ENCODE measurements at places on chromosomes 5 and 9. TPM values are rescaled to one million over a fixed set of nuclear protein-coding genes. Genes with fewer than 3 reads are reported as not detected.

The GPR151 gene
- total RNA-seq, result not detected

The SLC45A2 gene
- total RNA-seq, result 0.13 TPM

The QRFP gene
- total RNA-seq, result not detected

DNA sequence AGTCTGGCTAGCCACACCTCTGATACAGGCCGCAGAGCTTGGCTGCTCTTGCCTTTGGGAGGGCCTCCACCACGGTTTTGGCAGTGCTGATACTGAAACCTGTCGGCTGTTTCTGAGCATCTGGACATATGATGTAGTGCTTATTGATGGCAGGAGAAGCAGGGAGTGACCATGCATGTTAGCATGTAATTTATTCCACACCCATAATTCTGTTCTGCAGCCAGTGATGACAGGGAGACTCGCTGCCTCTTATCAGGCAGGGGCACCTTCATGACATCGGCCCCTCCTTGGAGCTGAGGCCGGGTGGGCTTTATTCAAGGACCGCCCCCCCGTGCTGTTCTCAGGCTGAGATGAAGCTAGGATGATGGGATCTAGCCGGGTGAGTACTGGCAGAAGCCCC, 49.0 kb downstream of the OLFM1 start:
- no peak overlapping the region for H3K4me3 ChIP-seq
- H3K27ac ChIP-seq, result no peak overlapping the region
- H3K4me1 ChIP-seq, result no peaks in the 10 kb centered on the region
- DNase-seq, result no peak
- peaks cover 38% of the 10 kb centered on the region for H3K27me3 ChIP-seq
- no peaks in the 10 kb centered on the region for H3K36me3 ChIP-seq

DNA sequence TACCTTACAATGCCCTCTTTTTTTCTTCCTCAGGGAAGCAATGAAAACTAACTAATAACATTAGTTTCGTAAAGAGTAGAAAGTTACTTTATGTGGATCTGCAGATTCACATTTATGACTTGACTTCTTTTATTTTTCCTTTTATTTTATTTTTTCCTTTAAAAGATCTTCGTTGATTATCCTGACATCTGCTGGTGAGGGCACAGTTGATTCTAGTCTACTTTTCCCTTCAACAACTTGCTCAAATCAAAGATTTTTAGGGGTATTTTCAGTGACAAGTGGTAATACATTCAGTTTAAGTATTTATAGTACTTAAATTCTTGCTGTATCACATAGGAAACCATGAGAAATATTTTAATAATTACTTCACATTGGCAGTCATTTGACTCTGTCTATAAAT, 4.9 kb downstream of the EDIL3 start:
- no peaks in the 10 kb centered on the region for H3K4me1 ChIP-seq
- no peak overlapping the region for H3K27ac ChIP-seq
- no peaks in the 10 kb centered on the region for H3K27me3 ChIP-seq
- H3K4me3 ChIP-seq, result no peak overlapping the region

GRCh38 chr5:67221487-67222242, 25.1 kb upstream of the CD180 start:
- H3K27me3 ChIP-seq, result peaks cover 7% of the 10 kb centered on the region
- no peak overlapping the region for H3K27ac ChIP-seq
- no peaks in the 10 kb centered on the region for H3K36me3 ChIP-seq
- H3K4me3 ChIP-seq, result no peak overlapping the region
